ENCODE measurements at places on chromosomes 3 and 15. TPM values are rescaled to one million over a fixed set of nuclear protein-coding genes. Genes with fewer than 3 reads are reported as not detected.

GRCh38 chr3:126033051-126033745 is 50.7 kb downstream of the SLC41A3 start:
- H3K36me3 ChIP-seq = no peaks in the 10 kb centered on the region
- no peaks in the 10 kb centered on the region for H3K27me3 ChIP-seq
- DNase-seq = no peak
- no peak overlapping the region for H3K27ac ChIP-seq

- H3K4me3 ChIP-seq = no peak overlapping the region
- H3K36me3 ChIP-seq = no peaks in the 10 kb centered on the region
- H3K27ac ChIP-seq = no peak overlapping the region
Measured at GRCh38 chr3:54053211-54053610, 69.1 kb upstream of the CACNA2D3 start.

GRCh38 chr3:45817831-45818522 is 21.6 kb upstream of the SLC6A20 start:
- no peaks in the 10 kb centered on the region for H3K36me3 ChIP-seq
- H3K4me1 ChIP-seq = no peaks in the 10 kb centered on the region
- no peaks in the 10 kb centered on the region for H3K27me3 ChIP-seq

- no peaks in the 10 kb centered on the region for H3K27me3 ChIP-seq
- no peaks in the 10 kb centered on the region for H3K36me3 ChIP-seq
- no peak overlapping the region for H3K27ac ChIP-seq
- no peaks in the 10 kb centered on the region for H3K4me1 ChIP-seq
Measured at GRCh38 chr15:50298340-50298739, 32.8 kb upstream of the HDC start.

Gene NPAP1
- total RNA-seq = not detected

GRCh38 chr3:63354160-63354559 is 76.1 kb downstream of the SYNPR start:
- H3K27ac ChIP-seq = no peak overlapping the region
- H3K27me3 ChIP-seq = no peaks in the 10 kb centered on the region
- no peaks in the 10 kb centered on the region for H3K36me3 ChIP-seq
- no peak overlapping the region for H3K4me3 ChIP-seq
- no peak for DNase-seq
- H3K4me1 ChIP-seq = no peaks in the 10 kb centered on the region
